ENCODE measurements at places on chromosomes 3 and 15. TPM values are rescaled to one million over a fixed set of nuclear protein-coding genes. Genes with fewer than 3 reads are reported as not detected.

DNA sequence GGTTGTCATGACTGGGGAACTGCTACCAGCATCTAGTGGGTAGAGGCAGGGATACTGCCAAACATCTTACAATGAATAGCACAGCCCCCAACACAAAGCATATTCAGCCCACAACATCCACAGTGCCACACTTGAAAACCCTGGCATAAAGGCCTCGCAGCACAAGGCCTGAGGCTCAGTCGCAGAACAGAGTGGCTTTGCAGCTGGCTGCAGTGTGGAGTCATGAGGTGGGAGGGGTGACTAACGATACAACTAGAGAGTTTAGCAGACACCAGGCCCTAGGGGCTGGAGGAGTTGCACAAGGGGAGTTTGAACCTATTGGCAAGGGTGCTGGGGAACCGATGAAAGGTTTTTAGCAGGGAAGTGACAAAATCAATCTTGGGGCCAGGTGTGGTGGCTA is 32.1 kb downstream of the GRK7 start:
- DNase-seq: no peak

GRCh38 chr15:42908538-42908937 is 12.0 kb downstream of the TTBK2 start:
- DNase-seq: peak; percentile 26

DNA sequence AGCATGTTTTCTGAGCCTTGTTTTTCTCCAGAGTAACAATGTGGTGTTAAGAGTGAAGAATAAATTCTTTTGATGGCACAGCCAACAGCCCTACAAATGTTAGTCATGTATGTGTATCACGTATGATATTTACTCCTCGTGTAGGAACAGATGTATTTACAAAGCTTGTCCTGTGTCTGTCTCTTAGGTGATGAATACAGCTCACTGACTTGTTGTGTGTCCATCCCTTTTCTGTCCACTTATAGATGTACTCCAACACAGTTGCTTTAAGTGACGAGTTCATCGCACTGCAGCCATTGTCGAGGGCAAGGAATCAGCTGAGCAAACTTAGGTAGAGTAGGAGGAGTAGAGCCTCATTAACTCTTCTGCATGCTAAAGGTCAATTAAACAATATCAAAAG is 78.1 kb downstream of the DCUN1D1 start:
- DNase-seq: no peak

DNA sequence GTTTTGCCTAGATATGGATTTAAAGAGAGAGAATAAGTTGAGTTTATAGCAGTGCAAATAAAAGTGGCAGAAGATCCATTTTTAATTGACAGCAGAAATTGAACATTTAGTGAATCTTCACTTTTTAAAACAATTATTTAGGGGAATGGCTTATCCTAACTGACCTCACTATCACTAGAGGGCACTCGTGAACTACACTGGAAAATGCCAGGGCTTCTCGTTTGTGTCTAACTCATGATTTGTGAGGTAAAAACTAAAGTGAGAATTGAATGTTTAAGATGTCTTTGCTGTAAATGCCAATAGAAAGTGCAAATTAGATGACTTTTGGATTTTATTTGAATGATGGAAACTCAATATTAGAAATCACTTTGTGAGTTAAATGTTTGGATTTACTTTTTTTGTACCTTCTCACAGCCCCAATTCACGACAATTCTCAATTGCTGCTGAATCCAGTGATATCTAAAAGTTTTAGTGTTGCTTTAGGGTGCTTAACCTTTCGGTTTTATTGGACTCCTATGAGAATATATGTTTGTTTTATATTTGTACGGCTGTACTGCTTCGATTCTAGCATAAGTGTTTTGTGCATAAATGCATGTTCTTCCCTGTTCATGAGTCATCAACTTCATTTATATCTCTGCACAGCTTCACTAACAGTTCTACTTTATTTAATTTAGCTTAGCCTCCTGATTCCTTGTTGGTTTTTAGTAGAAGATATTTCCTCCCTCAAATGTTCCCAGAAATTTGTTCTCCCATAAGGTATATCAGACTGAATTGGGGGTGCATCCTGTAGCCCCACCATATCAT is 462.1 kb downstream of the MFSD1 start:
- peak; percentile 41 for DNase-seq

GRCh38 chr15:27867861-27868260 is 231.3 kb downstream of the OCA2 start:
- DNase-seq: no peak

GRCh38 chr3:111103807-111104206 is 32.2 kb downstream of the NECTIN3 start:
- peak; percentile 9 for DNase-seq

DNA sequence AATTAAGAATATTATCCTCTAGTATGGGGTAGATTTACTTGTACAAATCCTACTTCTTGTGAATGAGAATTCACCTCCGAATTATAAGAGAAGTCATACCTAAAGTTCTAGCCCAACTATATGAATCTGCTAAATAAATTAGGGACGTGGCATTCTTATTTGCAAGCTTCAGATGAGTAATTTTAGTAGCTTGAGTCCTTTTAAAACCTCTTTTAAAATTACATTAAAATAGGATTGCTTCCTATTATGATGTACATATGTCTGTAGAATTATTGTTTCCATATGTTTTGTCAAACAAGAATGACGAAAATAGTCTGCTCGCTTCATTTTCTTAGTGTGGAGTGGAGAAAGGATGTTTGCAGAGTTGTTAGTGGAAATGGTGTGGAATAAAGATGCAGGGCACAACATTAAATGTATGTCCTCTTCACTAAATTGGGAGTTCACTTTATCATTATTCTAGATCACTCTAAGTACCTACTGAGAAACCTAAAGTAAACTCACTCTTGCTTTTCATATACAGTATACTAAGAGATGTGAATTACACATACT is 59.4 kb downstream of the CMSS1 start:
- no peak for DNase-seq

DNA sequence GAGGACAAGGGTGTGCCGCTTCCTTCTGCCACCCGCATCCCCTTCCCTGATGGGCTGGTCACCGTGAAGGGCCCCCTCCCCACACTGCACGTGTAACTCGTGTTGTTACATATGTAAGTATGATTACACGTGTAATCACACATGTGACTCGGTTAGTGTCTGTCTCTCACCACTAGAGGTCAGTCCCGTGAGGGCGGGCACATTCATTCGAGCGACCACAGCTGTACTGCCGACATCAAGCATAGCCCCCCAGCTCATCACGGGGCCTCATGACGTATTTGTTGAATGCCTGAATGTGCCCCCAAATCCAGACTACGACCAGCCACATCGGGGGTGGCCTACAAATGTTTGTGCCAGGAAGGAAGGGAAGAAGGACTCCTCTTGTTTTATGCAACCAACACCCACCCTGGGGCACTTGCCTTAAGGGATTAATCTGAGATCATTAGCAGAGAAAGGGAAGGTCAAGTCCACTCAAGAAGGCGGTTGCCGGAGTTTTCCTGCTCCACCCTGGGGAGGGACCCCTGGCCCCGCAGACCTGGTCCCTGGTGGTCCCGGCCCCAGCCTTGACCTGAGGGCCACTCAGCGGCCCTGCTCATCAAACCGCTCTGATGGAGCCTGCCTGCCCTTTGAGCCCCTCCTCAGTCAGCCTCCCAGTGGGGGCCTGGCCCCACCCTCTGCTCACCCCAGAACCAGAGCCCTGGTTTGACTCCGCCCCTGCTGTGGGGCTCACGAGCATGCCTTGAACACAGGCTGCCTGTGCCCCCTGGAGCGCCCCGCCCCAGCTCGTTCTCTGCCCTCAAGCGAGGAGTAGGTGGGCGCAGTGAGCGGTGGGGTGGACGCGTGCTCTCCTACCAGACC is 52.8 kb downstream of the RGMA start:
- DNase-seq: no peak

DNA sequence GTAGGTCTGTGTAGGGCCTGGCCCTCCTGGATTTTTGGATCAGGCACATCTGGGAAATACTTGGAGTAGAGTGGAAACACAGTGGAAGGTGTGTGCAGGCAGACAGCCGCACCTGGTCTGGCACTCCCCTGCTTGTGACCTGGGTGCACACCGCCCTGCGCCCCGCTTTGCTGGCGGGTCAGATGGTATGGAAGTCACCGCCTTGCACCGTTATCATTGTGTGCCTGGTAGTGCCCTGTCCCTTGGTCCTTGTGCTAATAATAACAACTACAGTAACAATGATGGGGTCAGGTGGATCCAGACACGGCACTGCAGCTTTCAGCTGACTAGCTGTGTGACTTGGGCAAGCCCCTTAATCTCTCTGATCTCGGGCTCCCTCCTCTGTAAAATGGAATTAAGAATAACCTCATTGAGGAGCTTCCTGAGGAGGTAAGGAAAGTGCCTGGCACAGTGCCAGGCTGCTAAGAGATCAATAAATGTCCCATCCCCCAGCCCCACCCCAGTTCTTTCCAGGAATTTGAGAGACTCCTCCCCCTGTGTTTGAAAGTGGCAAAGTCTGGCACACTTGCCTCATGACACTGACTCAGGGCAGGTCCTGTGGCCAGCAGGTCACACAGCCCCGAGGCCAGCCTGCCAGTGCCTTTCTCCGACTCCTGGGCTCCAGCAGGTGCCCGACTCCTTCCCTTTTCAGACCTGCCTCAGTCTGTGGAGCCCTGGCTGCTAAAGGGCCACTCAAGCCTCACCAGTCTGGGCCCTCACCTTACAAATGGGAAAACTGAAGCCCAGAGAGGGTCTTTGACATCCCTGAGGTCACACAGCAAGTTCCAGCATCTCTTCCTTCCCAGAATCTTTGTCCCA is 9.8 kb downstream of the ISG20 start:
- peak; percentile 47 for DNase-seq

DNA sequence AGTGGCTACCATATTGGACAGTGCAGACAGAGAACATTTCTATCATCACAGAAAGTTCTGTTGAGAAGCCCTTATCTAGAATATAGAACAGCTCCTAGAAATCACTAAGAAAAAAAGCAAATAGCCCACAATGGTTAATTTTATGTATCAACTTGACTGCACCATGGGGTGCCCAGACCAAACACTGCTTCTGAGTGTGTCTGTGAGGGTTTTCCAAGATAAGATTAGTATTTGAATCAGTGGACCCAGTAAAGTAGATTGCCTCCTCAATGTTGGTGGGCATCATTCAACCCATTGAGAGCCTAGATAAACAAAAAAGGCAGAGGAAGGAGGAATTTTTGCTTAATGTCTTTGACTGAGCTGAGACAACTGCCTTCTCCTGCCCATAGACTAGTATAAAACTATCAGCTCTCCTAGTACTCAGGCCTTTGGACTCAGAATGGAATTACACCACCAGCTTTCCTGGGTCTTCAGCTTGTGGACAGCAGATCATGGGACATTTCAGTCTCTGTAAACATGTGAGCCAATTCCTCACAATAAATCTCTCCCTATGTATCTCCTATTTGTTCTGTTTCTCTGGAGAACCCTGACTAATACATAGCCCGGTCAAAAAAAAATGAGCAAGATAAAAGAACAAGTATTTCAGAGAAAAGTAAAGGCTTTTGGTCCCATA is 55.9 kb upstream of the OXTR start:
- no peak for DNase-seq

- no peak for DNase-seq
Measured at GRCh38 chr15:101052031-101052620, 133.0 kb downstream of the LRRK1 start.

DNA sequence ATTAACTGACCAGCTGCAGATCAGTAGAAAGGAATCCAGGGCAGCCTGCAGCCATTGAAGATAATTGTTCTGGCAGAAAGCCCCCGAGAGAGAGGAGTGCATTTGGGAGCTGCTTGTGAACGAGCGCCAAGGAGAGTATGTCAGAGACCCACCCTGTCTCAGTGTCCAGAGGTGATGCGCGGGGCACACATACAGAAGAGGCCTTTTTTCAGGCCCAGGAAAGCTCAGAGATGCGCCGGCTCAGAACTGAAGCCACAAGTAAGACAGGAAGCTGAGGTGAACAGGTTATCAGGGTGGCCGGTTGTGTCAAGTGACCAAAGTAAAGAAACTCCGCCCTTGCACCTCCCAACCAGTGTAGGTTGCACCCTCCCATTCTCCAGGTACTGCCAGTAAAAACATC is 59.8 kb upstream of the HEG1 start:
- DNase-seq: no peak

DNA sequence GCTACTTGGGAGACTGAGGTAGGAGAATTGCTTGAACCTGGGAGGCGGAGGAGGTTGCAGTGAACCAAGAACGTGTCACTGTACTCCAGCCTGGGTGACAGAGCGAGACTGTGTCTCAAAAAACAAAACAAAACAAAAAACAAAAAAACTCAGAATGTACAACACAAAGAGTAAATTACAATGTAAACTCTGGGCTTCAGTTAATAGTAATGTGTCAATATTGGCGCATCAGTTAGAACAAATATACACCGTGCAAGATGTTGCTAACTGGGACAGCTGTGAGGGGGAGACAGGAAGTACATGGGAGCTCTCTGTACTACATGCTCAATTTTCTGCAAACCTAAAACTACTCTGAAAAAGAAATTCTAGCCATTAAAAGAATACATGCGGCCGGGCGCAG is 23.5 kb upstream of the TRPM1 start:
- no peak for DNase-seq

- DNase-seq: no peak
Measured at GRCh38 chr3:171173736-171174135, 147.2 kb upstream of the SLC2A2 start.

DNA sequence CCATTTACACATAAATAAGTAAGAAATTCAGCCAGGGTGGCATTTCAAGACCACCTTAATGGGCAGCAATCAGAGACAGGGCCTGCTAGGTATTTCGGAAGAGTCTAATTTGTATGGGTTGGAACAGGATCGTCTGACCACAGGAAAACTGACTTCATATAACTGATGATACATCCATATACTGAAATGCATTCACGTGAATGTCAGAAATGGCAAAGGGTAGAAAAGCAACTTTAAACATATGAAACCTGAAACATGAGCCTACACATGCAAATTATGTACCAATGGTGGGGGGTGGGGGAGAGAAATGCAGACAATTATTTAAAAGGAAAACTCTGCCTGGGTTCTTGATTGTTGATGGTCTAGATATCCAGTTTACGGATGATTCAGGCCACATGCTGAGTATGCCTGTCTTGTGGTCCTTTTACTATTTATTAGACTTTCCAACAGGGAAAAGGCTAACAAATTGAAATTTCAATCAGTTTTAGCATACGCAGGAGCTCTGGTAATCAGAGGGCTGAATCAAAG is 582.2 kb downstream of the FOXP1 start:
- DNase-seq: no peak

DNA sequence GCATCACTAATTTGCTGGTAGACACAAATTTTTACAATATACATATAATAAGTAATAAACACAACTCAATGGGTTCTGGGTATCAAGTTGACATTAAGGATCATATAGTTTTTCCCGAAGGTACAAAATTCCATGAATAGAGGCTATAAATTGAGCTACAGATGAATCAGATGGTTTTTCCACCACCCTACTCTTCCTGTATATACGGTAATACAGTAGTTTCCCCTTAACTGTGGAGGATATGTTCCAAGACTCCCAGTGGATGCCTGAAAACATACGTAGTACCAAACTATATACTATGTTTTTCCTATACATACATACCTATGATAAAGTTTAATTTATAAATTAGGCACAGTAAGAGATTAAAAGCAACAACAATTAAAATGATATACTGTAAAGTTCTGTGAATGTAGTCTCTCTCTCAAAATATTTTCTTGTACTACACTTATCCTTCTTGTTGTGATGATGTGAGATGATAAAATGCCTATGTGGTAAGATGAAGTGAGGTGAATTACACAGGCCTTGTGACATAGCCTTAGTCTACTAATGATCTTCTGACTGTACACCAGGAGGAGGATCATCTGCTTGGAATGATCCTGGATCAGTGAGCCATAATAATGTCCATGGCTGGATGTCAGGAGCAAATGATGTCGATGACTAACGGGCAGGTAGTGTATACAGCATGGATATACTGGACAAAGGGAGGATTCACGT is 116.7 kb downstream of the NR1I2 start:
- DNase-seq: peak; percentile 63

The PTX3 gene
- 0.14 TPM for polyA plus RNA-seq

The ACOX2 gene
- 0.74 TPM for polyA plus RNA-seq

The ROPN1 gene
- 1.7 TPM for polyA plus RNA-seq

The DLL4 gene
- polyA plus RNA-seq: not detected

The DNAJA4 gene
- polyA plus RNA-seq: 0.18 TPM

All from mammary epithelial cell (primary cell).